Bronchial epithelial cell (primary cell): ENCODE measurements at places on chromosomes 6 and 20.

DNA sequence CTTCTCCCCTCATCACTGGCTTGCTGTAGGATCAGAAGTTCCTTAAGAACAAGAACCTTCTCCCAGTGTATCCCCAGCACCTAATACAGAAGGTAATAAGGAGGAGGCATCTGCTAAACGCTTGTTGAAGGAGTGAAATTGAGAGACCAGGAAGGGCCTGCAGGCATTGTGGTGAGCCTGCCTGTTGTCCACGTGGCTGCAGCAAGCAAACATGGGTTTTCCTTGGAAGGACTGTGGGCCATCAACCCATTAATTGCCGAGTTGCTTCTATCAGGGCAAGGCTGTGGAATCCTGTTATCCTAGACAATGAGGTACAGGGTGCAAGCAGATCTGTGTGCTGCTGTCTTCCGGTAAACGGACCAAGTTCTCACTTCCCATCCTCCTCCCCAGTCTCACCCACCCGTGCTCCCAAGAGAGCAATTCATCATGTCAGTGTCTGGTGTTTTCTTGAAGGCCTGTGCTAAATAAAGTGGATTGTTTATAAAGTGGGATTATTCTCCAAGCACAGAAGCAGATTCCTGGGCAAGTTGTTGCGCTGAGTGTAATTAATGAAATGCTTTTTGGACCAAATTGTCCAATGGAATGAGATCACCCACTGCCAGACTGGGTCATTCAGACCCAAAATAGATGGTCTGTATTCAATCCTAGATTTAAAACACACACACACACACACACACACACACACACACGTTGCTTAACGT lies 164.6 kb upstream of the CDYL start:
- no peak for DNase-seq

GRCh38 chr20:25047766-25048165 lies 10.2 kb downstream of the ACSS1 start:
- DNase-seq: no peak

- no peak for DNase-seq
These were observed 459.7 kb upstream of the PTCHD4 start for GRCh38 chr6:48570656-48571055.

DNA sequence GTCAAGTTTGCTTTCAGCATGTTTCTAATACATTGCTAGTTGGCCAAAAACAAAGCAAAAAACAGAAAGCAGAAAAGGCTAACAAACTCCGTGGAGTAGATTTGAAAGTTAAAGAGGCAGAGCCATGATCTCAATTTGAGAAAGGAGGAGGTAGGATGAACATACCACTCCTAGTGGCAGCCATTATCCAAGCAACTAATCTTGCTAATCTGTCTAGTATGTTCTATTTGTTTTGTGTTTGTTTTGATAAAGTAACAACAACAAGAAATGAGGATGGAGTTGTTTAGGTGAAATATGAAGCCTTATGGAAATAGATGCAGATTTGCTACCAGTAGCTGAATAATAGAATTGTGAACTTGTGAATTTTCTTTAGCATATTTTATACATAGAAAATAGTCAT lies 295.5 kb upstream of the PRDM1 start:
- no peak for DNase-seq

- DNase-seq: no peak
These were observed 34.3 kb upstream of the TNFRSF21 start for GRCh38 chr6:47344022-47344421.

GRCh38 chr6:170276369-170277057 lies 14.4 kb downstream of the DLL1 start:
- DNase-seq: no peak
